ENCODE measurements at places on chromosomes 4 and X.

DNA sequence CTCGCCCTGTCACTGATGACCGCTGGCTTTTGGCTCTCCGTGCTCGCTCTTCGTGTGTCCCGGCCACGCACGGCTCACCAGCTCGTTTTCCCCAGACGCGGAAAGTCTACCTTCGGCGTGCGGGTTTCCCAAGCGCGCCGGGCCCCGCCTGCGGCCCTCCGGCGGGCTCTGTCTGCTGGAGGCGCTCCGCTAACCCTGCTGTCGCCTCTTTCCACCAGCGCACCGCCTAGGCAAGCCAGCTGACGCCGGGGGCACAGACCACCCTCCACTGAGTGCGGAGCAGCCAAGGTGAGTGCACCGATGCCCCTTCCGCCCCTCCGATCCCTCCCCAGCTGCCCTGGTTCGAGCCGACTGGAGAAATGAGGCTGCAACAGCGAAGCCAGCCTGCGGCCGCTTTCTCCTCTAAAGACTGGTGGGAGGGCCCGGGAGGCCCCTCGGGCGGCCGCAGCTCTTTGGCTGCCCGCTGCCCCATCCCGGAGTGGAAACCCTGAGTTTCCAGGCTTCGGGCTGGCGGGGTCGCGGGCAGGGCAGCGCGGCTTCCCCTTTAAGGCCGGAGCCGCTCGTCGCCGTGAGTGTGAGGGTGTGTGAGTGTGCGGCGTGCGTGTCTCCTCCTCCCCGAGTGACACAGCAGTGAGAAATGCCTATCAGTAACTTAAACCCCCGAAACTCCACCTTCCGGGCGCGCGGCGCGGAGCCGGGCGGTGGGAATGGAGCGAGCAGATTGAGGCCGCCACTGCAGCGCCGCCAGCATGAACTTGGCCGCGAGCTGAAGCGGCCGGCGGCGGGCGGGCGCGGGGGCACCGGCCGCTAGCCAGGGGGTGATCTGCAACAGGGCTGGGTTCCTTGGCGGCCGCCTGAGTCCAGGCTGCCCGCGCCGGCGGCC, at the start of gene MAMLD1:
Gene MAMLD1, plus strand, starts transcription at position 719 of the 883 bp plus-strand sequence. CDS start 82,200 bp downstream, outside the sequence.
- DNase-seq: peak; percentile 59

DNA sequence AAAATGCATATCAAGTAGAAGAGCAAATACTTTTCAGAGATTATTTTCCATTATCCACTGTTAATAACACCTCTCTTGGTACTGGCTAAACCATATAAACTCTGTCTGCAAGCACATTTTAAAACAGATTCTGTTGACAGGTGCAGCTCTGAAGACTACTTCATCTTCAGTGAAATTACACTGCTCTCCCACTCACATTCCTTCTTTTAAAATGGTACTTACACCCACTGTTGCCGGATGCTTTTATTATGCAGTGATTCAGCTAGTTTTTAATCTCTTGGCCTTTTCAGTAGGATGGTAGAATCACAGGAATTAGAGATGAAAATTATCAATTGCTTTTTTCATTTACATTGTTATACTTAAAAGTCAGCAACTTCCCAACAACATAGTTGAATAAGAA, 381.6 kb downstream of the GASK1B start:
- DNase-seq: no peak

DNA sequence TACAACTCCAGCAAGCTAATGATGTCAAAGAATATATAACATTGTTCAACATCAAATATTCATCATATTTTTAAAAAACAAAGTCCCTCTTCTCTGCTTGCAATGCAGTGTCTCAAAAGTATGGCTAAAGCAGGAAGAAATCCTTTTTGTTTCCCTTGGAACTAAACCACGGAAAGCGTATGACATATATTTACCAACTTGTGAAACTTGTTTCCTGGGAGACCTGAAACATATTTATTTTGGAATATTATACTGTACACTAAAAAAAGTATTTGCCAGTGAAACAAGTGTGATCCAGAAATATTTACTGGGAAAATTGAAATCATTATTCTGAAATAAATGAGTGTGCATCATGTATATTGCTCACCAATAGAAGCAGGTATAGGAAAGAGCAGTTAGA, 156.0 kb upstream of the ANKRD50 start:
- no peak for DNase-seq

GRCh38 chr4:7399440-7400234, 35.1 kb downstream of the PSAPL1 start:
- DNase-seq: no peak

DNA sequence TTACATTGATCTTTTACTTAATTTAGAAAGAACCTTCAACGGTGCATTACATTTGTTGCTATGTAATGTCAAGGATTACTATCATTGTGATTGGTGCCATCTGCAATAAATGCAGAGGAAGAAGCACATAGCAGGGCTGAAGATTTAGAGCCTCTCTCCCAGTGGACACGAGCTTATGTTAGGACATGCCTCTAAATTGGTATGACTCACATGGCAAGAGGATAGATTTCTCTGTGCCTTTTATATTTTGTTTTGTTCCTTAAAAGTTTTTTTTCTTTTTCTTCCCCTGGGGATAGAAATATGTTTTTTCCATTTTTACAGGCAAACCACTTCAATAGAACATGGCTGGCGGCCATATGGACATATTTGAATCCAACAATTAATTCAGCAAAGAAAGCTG, 205.0 kb upstream of the HAND2 start:
- DNase-seq: no peak

DNA sequence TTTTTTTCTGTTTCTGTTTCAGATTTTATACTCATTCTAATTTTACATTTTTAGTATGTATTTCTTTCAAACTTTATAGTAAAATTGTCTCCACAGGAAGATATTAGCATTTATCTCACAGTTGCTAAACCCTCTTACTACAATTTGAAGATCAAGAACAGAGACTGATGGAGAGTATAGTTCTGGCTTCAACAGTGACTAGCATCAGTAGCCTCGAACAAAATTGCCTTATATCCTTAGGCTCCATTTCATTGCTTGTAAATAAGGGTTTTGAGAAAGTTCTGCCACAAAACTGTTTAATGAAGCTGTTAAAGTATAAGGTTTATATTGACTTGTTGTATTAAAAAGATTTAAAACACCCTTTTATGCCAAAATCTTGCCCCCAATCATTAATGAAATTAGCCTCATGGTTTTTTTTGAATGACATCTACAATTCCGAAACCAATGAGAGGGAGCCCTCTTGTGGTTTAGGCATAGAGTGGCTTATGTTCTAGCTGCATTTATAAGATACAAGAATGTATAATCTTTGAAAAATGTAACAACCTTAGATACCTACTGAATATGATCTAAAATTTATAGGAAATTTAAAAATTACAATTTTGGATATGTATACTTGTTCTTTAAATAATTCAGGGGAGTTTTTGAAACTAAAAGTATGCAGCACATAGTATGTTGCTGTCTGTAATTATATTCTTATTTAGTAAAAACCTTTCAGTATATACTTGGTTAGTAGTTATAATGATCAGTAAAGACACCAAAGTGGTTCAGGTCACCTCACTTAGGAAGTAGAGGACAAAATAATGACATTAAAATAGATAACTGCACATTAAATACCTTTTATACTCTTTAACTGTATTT, 109.8 kb upstream of the HPGD start:
- DNase-seq: no peak

DNA sequence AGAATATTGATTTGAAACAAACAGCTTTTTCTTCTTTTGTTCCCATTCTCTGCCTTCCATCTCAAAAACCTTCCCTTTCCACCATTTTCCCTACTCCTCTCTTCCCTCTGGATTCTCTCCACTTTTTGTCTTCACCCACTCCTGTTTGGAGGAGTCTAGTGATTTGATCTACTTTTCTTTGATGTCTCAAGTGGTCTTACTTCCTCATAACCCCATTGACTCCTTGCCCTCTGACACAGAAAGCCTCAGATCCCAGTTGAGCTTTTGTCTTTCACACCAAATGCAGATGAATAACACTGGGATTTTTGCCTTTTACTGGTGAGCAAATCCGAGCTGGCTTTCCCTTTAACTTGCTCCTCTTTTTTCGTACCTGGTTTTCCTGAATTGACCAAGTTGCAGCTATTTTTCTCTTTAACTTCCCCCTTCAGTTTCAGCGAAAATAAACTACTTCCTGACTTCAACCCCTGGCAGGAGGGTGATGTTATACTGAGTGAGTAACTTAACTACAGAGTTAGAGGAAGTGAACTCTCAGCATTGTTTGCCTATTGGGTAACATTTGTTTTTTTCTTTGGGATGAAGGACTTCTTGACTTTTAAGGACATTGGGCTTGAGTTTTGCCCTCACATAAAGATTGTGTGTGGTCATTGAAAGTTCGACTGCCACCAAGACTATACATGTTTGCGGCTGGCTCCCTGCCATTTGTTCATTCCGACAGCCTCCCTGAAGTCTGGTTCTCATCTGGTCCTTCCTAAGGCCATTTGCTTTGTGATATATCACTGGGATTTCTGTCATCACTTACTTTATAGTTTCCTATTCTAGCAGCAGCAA, 392.8 kb upstream of the NR3C2 start:
- DNase-seq: no peak

DNA sequence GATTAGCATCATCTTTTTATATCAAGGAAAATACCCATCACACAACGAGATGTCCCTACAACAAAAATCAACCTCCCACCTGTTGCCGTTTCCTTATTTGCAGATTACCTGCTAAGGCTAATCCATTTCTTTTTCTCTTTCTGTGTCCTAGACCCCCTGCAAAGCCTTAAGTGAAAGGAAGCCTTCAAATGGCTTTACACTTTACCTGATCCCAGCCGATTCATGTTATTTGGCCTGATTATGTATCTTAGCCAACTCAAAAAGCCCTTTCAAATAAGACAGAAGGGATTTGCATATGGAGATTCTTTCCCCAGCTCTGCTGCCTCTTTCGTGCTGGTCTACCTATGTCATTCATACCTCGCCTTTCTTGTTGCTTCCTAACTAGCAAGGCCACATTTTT, 14.4 kb downstream of the ABCG2 start:
- DNase-seq: no peak

- no peak for DNase-seq
Observed at GRCh38 chr4:122895336-122895995, 26.9 kb downstream of the NUDT6 start.

DNA sequence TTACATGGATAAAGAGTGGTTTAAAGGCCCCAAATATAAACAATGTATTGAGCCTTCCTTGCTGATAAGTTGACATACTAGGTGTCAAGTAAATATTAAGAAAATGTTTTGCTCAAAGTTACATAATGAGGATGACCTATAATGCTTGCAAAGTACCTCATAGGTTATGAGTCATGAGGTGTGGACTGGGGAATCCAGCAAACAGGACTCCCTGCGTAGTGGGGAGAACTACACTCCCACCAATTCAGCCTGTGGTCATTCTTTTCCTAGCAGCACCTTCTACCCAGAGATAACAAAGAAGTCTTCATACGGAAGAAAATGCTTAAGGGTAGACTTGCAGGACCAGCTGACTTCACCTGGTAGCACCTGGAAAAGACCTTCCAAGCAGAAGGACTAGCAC, 418.9 kb upstream of the CPEB2 start:
- DNase-seq: no peak

DNA sequence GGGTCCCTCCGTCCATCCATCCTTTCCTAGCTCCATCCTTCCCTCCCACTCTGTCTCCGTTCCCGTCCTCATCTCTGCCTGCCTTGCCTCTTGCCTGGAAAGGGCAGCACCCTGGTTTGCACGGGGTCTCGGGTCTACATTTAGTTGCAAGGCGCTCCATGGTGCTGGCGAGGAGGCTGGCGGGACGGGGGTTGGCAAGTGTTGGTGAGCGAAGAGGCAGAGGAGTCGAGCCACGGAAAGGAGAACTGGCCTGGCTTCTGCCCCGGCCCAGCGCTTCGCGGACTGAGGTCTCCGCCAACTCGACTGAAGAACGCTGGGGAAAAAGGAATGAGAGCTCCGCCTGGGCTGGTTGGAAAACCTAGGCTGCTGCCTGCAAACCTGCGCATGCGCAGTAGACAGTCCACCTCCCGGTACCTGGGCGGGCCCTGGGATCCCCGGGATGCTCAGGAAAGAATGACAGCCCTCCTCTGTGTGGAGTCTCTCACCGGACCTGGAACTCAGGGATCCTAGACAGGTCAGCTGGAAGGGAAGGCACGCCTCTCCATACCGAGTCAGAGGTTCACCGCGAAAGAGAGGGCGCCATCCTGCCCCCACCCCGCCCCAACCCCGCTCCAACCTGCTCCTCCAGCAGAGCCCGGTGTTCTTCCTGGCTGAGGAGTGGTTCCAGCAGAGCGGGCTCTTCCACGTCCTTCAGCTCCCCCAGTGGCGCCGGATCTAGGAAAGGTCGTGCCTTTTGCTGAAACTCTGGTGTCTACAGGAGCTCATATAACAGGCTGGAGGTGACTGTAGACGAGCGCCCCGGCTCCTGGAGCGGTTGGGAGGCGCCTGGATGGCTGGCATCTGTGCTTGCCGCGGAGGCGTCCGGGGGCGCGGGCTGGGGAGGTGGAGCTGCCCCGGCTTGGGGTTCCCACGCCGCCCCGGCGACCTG, 6.0 kb downstream of the FRG2 start:
- DNase-seq: no peak

GRCh38 chr4:186244835-186245234, 17.5 kb downstream of the KLKB1 start:
- no peak for DNase-seq

DNA sequence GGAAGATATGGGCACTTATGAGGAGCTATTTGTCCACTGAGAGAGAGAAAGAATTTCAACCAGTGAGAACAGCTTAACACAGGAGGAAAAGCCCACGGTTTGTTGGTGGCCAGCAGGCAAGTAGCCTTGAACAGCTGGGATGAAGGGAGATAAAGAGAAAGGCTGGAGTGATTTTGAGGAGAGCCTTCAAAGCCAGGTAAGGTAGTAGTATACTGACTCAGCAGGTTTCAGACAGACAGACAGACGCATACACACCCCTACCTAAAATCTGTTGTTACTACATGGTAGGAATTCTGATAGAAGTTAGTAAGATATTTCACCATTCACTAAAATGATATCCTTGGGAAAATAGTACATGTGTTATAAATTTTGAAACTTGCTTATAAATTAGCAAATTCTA, 60.5 kb downstream of the SEC24D start:
- DNase-seq: no peak
